SW480 (cell line): ENCODE measurements at places on chromosomes 5 and 9.

DNA sequence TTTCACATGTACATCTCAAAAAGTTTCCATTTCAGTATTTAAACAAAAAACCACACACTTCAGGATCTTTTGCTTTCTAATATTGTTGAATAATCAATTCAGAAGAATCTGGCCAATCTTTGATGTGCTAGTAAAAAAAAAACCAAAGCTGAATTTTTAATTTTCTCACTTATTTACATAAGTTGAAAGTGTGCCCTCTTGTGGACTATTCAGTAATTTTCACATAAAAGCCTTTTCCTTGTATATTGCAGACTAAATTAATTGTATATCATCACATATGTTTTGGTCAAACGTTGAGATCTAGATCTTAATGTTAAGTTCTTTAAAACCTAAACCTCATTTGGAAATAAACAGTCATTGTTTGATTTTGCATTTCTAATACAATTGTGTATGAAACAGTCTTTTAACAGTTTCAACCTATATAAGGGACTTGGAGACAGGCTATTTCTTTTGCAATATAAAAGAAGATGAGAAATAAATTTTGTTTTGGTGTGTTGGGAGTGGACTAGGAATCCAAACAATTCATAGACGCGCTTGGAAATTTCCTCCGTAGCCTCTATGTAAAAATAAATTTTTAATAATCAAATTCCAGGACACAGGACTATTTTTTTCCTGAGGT lies 68.1 kb downstream of the NIPBL start:
- peak; percentile 22 for DNase-seq

- DNase-seq, result no peak
These were observed 4.6 kb upstream of the CERCAM start for GRCh38 chr9:128416014-128416413.

GRCh38 chr9:14722391-14723035 lies at the start of gene CER1:
Gene CER1, minus strand, starts transcription at chr9:14722733. Its CDS starts 61 bp downstream, at chr9:14722672.
- no peak for DNase-seq

DNA sequence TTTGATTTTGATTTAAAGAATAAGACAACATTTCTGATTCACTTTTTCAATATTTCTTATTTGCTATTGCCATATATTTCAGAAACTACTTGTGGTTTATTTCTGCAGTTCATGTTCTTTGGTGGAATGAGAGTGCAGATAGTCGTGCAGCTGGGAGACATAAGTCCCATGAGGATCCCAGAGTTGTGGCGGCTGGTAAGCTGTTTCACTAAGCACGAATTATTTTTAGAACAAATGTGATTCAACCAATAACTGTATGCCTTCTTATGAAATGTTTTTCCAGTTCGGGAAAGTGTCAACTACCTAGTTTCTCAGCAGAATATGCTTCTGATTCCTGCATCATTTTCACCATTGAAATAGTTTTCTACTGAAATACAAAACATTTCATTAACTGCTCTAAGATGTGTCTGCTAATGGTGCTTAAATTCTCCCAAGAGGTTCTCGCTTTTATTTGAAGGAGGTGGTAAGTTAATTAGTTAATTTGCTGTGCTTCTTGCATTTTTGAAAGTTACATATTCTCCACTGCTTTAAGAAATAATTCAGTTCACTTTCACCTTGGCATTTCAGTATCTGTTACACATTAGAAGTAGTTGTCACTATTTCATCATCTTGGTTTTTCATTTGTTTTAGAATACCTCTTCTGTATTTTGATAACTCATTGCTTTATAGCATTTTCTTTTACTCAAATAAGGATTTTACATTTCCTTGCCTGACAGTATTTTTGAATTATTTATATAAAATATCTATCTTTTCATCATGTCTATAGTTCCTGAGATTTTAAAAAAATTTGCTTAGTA lies 9.0 kb downstream of the NIPSNAP3B start:
- no peak for DNase-seq

DNA sequence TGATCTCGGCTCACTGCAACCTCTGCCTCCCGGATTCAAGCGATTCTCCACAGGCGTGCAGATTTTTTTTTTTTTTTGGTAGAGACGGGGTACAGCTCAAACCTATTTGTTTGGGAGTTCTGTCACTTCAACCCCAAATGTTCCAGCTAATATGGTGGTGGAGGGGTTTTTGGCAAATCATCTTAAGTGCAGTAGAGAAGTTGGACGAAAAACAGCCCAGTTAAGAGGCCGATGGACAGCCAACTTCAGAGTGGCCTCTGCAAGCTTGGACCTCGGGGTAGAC lies 756 bp upstream of the PRR7 start:
- DNase-seq, result no peak

- DNase-seq, result no peak
These were observed 1055.5 kb upstream of the DMAC1 start for GRCh38 chr9:8855046-8855445.

DNA sequence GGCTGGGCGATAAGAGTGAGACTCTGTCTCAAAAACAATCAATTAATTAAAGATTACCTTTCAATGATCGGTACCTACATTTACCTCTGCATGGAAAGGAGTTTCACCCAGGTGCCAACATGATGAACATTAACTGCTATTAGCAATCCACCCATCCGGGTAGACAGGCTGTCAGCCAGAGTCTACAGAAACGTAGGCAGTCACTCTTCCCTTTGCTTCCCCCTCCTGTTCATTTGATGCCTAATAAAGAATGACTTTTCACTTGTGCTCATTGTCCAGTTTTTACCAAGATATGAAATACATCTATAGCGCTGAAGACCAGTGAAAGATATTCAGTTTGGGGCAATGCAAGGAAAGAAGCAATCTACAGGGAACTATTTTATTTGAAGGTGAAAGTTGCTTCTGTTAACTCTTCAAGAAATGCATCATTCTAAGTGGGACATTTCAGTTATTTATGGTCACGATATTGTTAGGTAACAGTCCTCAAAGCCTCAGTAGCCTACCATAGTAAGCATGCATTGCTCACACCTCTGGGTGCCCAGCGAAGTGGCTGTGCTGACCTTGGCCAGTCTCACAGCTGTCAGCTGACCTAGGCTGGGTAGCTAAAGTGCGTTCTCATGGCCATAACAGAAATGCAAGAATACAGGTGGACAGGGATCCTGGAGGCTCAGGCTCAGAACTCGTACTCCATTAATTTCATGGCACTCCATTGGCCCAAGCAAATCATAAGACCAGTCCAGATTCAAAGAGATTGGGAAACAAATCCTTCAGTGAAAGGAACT lies 87.2 kb upstream of the DMRT1 start:
- no peak for DNase-seq

- peak; percentile 26 for DNase-seq
These were observed 140.4 kb downstream of the ESM1 start for GRCh38 chr5:54844905-54845566.

GRCh38 chr9:11874414-11874813 lies 818.8 kb upstream of the TYRP1 start:
- DNase-seq, result no peak
